ENCODE measurements at places on chromosomes 6 and 20. TPM values are rescaled to one million over a fixed set of nuclear protein-coding genes. Genes with fewer than 3 reads are reported as not detected.

DNA sequence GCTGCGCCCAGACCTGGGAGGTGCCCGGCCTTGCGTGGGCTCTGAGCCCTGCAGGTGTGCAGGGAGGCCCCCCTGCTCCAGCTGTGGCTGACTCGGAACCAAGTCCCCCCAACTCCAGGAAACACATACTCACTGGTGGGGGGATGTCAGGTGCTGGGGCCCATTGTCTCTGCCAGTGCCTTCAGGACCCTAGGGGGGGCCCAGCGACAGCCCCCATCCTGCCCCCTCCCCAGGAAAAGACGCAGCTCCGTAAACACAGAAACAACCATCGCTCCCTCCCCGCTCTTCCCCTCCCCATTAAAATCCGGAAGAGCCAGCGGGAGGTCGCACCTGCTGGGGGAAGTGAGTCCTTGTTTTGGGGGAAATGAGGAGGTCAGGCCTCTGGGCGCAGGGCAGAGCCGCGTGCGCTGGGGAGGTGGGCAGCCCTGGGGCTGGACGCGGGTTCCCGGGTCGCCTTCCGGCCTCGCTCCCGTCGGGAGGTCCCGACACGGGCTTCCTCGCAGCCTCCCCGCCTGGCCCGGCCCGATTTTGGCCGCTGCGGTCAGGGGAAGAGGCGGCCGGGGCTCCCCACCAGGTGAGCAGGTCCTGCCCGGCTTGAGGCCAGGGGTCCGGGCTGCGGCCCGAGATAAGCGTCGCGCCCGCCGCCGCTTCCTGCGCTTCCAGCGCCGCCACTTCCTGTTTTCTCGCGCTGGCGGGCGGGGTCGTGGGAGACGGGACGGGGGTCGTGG lies 6.2 kb downstream of the C20orf204 start:
- H3K27ac ChIP-seq = no peak overlapping the region
- peak overlapping the region; percentile 53 for H3K4me3 ChIP-seq
- no peaks in the 10 kb centered on the region for H3K4me1 ChIP-seq
- DNase-seq = peak; percentile 84
- no peaks in the 10 kb centered on the region for H3K36me3 ChIP-seq
- H3K27me3 ChIP-seq = peaks cover 51% of the 10 kb centered on the region

GRCh38 chr6:20351534-20351933 lies 50.1 kb upstream of the E2F3 start:
- H3K4me3 ChIP-seq = no peak overlapping the region
- no peaks in the 10 kb centered on the region for H3K36me3 ChIP-seq
- no peaks in the 10 kb centered on the region for H3K4me1 ChIP-seq
- H3K27ac ChIP-seq = no peak overlapping the region

DNA sequence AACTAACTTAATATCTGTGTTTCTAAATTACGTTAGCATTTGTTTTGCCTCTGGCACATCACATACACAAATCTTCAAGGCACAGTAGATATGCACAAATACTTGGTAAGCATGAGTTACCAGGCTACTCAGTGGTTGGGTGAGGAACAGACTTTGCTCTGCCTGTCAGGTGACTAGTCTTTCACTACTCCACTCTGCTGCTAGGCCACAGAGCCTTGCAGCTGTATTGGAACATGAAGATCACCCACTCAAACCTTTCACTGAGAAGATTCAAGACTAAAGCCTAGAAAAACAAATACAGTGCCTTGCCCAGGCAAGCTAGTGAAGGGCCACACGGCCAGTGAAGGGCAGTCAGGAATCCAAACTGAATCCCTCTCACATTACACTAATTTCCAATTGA lies 47.0 kb downstream of the DTNBP1 start:
- H3K4me3 ChIP-seq = no peak overlapping the region
- H3K27me3 ChIP-seq = no peaks in the 10 kb centered on the region
- no peaks in the 10 kb centered on the region for H3K36me3 ChIP-seq
- H3K4me1 ChIP-seq = no peaks in the 10 kb centered on the region

Gene SIGLEC1
- total RNA-seq = not detected

Gene MAS1
- not detected for total RNA-seq

DNA sequence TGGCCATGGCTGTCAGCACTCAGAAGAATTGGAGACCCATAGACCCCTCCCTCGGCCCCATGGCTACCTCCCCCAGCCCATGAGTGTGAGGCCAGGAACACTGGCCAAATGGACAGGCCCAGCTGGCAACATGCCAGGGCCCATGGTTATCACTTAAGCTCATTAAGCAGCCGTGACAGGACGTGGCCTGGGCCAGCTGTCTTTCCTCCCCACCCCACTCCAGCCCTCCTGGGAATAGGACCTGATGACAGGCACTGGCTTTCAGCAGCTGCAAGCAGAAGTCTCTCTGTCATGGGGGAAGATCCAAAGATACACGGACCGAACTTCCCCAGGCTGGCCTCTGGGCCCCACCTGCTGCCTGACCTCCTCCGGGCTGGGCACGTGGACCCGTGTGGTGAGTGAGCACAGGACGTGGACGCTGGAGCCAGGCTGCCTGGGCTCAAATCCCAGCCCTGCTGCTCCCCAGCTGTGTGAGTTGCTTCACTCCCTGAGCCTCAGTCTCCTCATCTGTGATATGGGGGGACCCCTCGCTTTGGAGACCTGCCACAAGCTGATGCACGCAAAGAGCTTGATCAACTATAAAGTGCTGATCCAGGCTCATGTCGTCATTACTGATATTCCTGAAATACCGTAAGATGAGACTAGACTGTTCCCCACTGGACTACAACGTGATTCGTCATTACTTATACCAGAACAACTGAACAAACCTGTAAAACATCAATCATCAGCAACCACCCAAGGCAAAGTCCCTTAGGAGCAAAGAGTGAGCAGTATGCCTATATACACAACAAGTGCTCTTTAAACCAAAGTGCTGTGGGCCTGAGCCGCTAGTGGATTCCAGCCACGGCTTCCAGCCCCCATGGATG lies 22.0 kb upstream of the VSTM2L start:
- no peak overlapping the region for H3K4me3 ChIP-seq
- DNase-seq = peak; percentile 83
- H3K27me3 ChIP-seq = peaks cover 6% of the 10 kb centered on the region
- no peaks in the 10 kb centered on the region for H3K4me1 ChIP-seq

Gene IL17A
- total RNA-seq = not detected

GRCh38 chr6:103721923-103722322 lies 1137.8 kb downstream of the HACE1 start:
- no peaks in the 10 kb centered on the region for H3K36me3 ChIP-seq
- H3K4me3 ChIP-seq = no peak overlapping the region
- H3K4me1 ChIP-seq = no peaks in the 10 kb centered on the region
- no peak overlapping the region for H3K27ac ChIP-seq

Gene HDGFL1
- total RNA-seq = not detected

- H3K27ac ChIP-seq = no peak overlapping the region
- H3K4me3 ChIP-seq = no peak overlapping the region
- no peaks in the 10 kb centered on the region for H3K36me3 ChIP-seq
- H3K4me1 ChIP-seq = peaks cover 6% of the 10 kb centered on the region
Measured at GRCh38 chr6:82419132-82419581, 55.5 kb downstream of the TPBG start.

GRCh38 chr6:41757931-41758640 lies 10.9 kb upstream of the PGC start:
- no peak overlapping the region for H3K27ac ChIP-seq
- H3K4me3 ChIP-seq = no peak overlapping the region
- no peaks in the 10 kb centered on the region for H3K36me3 ChIP-seq
- H3K4me1 ChIP-seq = no peaks in the 10 kb centered on the region

GRCh38 chr6:141107591-141108160 lies 1025.0 kb upstream of the GJE1 start:
- peaks cover 2% of the 10 kb centered on the region for H3K4me1 ChIP-seq
- no peaks in the 10 kb centered on the region for H3K27me3 ChIP-seq
- no peaks in the 10 kb centered on the region for H3K36me3 ChIP-seq
- no peak overlapping the region for H3K4me3 ChIP-seq

DNA sequence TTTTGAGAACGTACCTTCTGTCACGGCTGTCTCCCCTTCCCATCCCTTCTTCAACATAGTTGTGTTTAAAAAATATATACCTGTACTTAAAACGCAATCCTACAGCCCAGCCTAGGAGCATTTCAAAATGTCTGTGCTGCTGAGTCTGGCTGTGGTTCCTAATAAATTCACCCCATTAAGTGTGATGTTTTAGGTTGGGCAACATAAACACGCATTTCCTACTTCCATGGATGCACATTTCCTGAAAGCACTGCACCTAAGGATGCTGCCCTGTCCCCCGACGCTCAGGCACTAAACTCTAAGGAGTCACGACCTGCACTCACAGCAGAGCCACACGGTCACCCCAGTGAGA lies 1.2 kb downstream of the REV3L start:
- H3K27ac ChIP-seq = peak overlapping the region; percentile 97
- no peaks in the 10 kb centered on the region for H3K36me3 ChIP-seq
- H3K4me3 ChIP-seq = peak overlapping the region; percentile 92
- DNase-seq = peak; percentile 71

Gene SCP2D1
- 0.29 TPM for total RNA-seq

- DNase-seq = no peak
- no peaks in the 10 kb centered on the region for H3K4me1 ChIP-seq
- no peaks in the 10 kb centered on the region for H3K36me3 ChIP-seq
- H3K27ac ChIP-seq = no peak overlapping the region
- no peak overlapping the region for H3K4me3 ChIP-seq
Measured at GRCh38 chr20:8057871-8058270, 38.3 kb upstream of the TMX4 start.

Gene ECT2L
- under 0.01 TPM for total RNA-seq

Gene ZKSCAN3
- total RNA-seq = 2.9 TPM

- no peaks in the 10 kb centered on the region for H3K27me3 ChIP-seq
- H3K36me3 ChIP-seq = no peaks in the 10 kb centered on the region
- peak; percentile 62 for DNase-seq
- peaks cover 17% of the 10 kb centered on the region for H3K4me1 ChIP-seq
- peak overlapping the region; percentile 56 for H3K27ac ChIP-seq
Measured at GRCh38 chr6:135012764-135013163, 41.9 kb downstream of the HBS1L start.

DNA sequence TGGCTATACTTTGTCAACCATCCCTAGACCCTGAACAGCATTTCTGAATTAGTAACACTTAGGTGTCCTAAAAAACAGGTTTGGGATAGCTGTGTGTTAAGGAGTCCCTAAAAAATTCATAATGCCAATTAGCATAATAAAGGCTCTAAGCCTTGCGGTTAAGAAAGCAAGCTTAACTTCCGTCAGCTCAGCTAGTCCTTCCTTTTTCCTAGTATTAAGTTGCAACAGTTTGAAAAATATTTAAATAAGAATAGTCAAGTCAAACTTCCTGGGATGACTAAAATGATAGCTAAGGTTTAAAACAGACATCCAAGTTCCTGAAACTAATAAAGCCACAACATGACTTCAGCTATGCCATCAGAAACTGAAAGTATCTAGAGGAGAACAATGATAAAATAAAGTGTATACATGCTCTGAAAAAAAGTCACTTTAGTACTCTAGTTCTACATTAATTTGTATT lies 3.5 kb downstream of the AKIRIN2 start:
- H3K27ac ChIP-seq = peak overlapping the region; percentile 46
- DNase-seq = no peak
- peaks cover 21% of the 10 kb centered on the region for H3K4me1 ChIP-seq

DNA sequence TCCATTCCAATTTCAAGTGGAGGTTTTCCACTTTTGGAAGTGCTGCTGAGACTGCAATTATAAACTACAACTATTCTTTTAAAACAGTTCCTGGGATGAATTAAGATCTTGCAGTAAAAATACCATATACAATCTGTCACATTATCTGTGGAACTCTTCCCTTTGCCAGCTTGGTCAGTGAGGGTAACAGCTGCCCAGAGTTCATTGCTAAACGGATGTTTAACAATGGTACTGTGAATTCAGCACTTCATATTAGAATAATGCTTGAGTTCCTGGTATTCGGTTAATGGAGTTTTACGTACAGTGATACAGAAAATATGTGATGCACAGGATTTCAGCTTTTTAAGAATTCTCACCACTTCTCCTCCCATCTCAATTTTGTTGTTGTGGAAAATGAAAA lies 51.5 kb downstream of the KCNS1 start:
- peaks cover 34% of the 10 kb centered on the region for H3K4me1 ChIP-seq
- no peaks in the 10 kb centered on the region for H3K36me3 ChIP-seq
- no peaks in the 10 kb centered on the region for H3K27me3 ChIP-seq
- no peak for DNase-seq

Gene BAG2
- total RNA-seq = 13.3 TPM

DNA sequence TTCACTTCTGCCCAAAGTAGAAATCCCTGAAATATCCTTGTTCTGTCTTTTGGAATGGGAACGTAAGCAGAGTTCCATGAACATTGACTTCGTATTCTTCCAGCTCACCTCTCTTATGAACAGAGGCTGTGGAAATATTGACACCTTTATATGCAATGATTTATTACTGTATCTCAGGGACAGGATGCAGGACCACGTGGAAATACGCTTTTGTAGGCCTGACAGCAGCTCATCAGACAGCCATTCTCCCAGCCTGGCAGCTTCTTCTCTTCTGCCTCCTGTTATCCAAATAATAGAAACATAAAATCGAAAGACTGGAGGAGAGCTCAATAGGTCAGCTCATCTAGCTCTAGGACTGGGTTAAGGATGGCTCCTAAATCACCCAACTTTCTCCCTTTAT lies 106.2 kb upstream of the DTNBP1 start:
- H3K27ac ChIP-seq = no peak overlapping the region
- H3K36me3 ChIP-seq = no peaks in the 10 kb centered on the region

DNA sequence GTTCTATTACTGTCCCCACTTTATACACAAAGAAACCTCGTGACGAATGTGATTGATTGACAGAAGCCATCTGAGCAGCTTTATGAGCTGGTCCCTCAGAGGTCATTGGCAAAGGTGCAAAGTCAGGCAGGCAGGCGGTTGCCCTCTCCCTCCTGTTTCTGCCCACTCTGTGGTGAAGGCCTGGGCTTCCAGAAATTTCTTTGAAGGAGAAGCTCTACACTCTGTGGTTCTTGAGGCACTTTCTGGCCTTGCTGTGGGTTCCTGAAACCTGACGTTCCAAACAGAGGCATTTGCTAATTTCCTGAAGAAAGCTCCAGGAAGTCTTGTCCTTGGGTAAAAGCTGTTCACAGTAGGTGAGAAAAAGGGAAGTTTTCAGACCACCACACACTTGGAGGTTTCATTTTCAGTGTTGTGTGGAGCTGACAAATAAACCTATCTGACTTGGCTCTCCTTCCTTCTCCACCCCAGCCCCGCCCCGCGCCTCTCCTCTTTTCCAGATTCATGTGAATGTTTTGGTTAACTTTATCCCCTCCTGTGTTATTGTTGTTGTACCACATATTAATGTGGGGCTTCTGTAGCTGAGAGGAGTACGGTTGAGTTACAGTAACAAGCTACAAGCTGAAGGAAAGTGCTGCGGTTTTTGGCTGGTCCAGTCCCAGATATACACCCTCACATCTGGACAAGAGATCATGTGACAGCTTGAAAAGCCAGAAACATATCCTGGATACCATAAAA lies 274.1 kb downstream of the CLIC5 start:
- H3K27ac ChIP-seq = no peak overlapping the region
- H3K36me3 ChIP-seq = no peaks in the 10 kb centered on the region
- H3K4me1 ChIP-seq = peaks cover 8% of the 10 kb centered on the region
- peak; percentile 62 for DNase-seq

Data from osteoblast (primary cell).